Fibroblast of villous mesenchyme (primary cell): ENCODE measurements at places on chromosomes 2 and 18.
A peak's percentile ranks its signal among the peaks of the same experiment; 100 is the strongest.

DNA sequence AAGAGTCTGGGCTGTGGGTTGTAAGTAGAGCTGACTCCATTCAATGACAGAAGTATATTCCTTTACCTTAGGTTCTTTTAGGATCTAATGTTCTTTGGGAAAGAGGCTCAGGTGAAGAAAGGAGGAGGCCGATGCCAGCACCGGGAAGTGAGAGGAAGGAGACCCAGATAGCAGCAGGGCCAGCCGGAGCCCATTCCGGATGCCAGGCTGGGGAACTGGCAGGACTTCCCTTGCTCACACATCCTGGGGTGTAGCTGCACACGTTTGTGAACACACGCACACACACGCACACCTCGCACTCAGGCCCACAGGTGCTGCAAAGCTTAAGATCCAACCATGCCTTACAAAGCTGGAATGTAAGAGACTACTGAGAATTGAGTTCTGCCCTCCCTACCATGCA, 95.8 kb upstream of the SMAD2 start:
- DNase-seq = no peak

- peak; percentile 1 for DNase-seq
These were observed 375.7 kb downstream of the EIPR1 start for GRCh38 chr2:3001615-3002560.

DNA sequence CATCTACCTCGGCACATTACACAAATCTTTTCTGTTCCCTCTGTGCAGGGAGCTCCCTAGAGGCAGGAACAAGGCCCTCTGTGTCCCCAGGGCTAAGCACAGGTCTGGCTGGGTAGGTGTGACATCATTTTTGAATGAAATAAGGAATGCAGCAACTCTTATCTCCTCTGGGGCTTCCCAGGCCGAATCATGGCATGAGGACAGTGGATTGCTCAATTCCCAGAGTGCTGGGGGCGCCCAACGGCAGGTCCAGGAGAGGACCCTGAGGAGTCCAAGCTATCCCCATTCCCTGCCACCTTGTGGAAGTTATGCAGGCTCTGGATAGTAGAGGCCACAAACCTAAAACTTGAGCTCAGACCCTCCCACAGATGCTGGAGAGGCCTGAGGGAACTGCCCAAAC, 158.0 kb upstream of the RAB6C start:
- no peak for DNase-seq

DNA sequence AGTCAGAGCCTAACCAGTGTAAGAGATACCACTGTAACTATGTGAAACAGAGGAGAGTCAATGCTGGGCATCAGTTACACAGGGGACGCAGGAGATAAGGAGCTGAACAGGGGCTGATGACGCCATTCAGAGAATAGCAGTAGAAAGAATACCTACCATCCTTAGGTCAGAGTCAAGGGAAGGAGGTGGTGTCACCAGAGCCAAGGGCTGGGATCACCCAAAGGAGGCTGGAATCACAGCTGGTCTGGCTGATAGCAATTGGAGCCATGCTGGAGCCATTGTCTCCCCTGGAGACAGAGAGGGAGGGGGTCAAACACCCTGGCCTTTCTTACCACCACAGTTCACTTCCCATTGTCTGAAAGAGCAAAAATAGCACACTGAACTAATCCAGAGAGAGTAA, 37.3 kb upstream of the C18orf32 start:
- DNase-seq = no peak

DNA sequence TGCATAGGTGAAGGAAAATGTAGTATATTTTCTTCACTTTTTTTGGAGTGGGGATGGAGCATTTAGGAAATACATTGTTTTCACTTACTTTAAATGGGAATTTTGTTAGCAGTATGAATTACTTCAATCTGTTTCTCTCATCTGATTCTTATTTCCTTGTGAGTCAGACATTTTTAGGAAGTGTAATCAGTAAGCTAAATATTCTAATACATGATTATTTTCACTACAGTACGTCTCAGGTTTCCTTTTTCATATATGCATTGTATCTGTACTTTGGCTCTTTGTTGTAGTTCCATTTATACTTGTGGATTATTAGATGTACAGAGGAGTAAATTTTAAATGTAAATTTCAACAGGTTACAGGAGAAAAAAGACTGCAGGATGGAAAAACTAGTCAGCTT, 27.9 kb downstream of the GPD2 start:
- DNase-seq = no peak

GRCh38 chr2:179936654-179937053, 70.4 kb downstream of the CWC22 start:
- peak; percentile 17 for DNase-seq

DNA sequence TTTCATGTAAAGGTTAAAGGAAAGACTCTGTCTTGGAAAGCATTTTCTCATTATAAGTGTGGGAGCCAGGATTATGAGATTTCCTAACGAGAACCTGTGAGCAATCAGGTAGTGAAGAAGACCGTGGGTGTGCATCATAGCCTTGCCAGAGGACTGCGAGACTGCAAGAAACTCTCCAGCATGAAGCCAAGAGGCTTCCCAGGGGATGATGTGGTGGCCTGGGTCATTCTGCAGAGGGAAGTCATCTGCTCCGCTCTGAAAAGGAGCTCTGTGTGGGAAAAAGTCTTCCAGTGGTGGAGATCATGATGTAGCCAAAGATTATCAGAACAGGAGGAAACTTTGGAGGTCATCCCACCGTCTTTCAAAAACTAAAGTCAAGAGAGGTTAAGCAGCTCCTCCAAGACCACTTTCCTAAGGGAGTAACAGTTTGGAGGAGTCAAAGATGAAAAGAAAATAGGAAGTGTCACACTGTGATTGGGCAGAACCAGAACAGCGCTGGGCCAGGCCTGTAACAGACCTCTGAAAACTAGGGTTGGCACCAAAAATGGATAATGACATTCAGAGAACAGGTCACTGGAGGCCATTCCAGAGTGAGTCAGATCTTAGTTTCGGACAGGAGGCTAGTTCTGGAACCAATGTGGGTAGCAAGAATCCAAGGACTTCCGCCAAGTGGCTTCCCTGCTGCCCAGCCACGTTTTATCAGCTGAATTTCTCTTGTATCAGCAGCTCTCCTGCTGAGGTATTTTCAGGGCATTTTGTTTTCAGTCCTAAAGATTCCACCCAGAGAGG, 113.0 kb downstream of the LRATD1 start:
- DNase-seq = no peak

DNA sequence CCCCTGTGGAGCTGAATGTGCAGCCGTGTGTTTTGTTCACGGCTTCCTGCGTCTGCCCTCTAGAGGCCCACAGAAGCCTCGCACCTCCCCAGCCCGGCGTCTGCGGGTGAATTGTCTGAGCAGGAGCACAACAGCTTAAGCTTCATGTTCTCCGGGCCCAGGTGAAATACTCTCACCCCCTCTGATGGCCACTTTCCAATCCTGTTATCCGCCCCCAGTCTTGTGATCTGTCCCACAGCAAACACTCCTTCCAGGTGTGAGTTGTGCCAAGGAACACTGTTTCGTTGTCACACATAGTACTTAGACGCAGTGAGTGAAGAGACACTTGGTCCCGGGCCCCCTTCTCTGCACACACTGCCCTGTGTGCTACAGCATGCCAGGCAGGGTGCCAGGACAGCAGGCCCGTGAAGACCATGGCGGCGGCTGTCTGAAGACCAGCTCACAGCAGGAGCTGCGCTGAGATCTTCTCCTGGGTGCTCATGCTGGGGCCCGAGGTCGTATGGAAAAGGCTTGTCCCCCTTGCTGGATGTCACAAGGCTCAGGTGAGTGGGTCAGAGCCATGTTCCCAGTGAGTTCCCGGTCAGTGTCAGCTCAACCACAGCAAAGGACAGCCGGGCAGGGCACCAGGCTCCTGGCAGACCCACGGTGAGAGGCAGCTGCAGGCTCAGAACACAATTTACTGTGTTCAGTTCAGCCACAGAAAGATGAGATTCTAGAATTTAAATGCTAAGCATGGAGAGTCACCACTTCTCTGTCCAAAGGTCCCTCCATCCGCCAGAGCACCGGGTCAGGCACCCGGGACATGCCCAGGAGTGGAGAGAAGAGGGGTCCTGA, 6.8 kb upstream of the PXDN start:
- peak; percentile 85 for DNase-seq

GRCh38 chr2:18848646-18849045, 259.3 kb upstream of the NT5C1B start:
- DNase-seq = no peak

- peak; percentile 37 for DNase-seq
These were observed 14.4 kb upstream of the RAB17 start for GRCh38 chr2:237604960-237605359.

GRCh38 chr18:677145-677544, 19.7 kb downstream of the TYMS start:
- no peak for DNase-seq

GRCh38 chr18:31192086-31192776, 29.6 kb upstream of the DSC1 start:
- DNase-seq = no peak

- peak; percentile 42 for DNase-seq
These were observed 5.2 kb upstream of the HOXD4 start for GRCh38 chr2:176146101-176146500.

- DNase-seq = no peak
These were observed 33.6 kb upstream of the COLEC12 start for GRCh38 chr18:533995-534601.

DNA sequence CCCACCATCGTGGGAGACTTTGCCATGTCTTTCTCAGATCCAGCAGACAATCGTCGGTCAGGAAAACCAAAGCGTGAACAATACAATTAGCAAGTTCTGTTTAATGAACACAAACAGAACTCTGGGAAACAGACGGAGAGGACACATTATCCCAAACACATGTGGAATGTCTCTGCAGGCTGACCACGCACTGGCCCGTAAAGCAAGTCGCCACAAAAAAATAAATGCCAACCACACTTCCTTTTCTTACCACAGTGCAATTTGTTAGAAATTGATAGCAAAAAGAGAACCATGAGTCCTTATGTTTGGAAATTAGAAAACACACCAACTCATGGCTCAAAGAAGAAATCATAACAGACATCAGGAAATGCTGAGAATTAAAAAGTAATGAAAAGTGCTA, 210.9 kb downstream of the TWIST2 start:
- DNase-seq = no peak

- DNase-seq = no peak
These were observed 417.9 kb downstream of the NRXN1 start for GRCh38 chr2:50614056-50614455.

DNA sequence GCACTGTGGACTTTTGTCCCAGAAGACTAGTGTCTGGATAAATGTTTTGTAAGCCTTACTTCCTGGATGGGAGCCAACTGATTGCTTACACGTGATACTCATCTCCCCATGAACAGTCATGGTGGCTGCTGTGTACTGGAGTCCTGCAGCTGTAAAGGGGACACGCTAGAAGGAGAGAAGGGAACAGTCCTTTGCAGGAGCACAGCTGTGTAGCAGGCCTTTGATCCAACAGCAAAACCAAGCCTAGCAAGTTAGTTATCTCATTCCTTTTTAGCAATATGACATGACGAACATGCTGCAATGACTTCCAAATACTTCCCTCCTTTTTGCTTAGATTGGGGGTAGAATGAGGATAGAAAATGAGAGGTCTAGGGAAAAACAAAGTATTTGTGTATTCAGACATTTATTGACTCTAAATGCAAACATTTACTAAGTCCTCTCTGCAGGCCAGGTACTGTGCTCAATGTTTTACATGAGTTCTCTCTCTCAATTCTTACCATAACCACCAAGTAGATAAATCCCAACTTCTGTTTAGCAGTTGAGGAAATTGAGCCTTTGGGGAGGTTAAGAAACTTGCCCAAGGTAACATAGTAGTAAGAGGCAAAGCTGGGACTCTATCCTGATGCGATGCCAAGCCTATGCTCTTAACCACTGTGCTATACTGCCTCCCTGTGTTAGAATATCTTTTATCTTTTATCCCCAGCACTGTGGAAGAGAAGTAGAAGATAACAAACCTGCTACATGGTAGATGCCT, 55.4 kb upstream of the CD28 start:
- peak; percentile 72 for DNase-seq
